ENCODE measurements at places on chromosomes 6 and 20.
A peak's percentile ranks its signal among the peaks of the same experiment; 100 is the strongest.

- peak; percentile 71 for DNase-seq
Observed at GRCh38 chr20:325889-326644, 715 bp downstream of the SOX12 start.

GRCh38 chr6:39446909-39447308, 124.4 kb upstream of the KCNK16 start:
- DNase-seq, result no peak

DNA sequence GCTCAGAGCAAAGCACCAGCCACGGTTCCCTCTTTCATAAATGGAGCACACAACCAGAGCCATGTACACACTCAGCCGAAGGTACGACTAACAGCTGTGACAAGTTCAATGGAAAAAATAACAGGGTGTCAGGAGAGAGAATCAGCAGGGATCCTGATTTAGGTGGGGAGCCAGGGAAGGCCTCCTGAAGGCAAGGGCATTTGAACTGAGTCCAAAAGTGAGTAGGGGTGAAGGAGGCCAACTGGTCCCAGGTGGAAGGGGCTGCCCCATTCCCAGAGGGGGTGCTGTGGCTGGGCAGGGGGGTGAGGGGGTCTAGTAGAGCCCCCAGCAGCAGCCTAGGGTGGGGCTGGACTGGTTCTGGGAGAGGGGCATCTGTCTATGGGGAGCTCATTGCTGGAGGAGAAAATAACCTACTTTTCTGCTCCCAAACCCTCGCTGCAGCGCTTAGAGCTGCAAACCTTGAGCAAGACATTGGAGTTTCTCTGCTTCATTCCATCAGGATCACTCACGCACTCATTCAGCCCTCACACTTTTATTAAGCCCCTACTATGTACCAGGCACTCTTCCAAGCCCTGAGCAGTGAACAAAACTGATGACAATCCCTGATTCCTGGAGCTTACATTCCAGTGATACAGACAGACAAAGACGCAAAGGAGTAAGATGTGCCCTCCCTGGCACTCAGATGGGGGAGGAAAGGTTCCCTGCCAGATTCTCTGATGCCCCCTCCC, 113.5 kb downstream of the TOX2 start:
- no peak for DNase-seq

DNA sequence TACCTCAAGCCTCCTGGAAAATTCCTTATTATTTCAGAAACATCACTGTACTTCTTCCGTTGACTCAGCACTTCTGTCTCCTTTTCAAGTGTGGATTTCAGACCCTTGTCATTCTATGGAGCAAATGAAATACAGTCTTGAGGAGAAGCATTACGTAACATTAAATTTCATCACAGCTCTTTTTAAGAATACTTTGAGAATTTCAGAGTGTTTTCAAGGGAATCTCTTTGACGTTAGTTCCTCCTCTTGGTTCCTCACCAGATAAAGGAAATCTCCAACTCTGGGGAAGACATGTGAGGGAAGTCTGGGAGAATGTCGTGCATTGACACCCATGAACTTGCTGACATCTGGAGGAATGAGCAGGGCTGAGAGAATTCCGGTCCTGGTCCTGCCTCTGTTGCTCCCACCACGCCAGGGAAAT, 32.3 kb downstream of the UST start:
- no peak for DNase-seq

- DNase-seq, result no peak
Observed at GRCh38 chr20:53707371-53708055, 113.9 kb upstream of the ZNF217 start.

- DNase-seq, result no peak
Observed at GRCh38 chr6:23339268-23339667, 769.9 kb downstream of the HDGFL1 start.

- DNase-seq, result no peak
Observed at GRCh38 chr20:49831770-49832631, 19.4 kb downstream of the SLC9A8 start.

GRCh38 chr20:3889489-3890397, 556 bp downstream of the PANK2 start:
- peak; percentile 80 for DNase-seq

DNA sequence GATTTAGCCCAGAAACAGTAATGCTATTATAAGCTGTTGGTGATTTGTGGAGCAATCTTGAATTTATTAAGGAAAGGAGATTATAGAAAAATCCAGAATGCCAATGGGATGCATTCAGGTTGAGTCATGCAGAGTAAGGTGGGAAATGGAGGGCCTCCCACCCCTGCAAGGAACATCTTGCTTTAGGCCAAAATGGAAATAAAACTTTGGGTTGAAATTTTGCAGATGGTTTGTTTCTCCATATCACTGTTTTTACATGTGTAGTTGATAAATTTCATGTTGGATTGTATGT, 152.4 kb downstream of the BCAS1 start:
- no peak for DNase-seq

DNA sequence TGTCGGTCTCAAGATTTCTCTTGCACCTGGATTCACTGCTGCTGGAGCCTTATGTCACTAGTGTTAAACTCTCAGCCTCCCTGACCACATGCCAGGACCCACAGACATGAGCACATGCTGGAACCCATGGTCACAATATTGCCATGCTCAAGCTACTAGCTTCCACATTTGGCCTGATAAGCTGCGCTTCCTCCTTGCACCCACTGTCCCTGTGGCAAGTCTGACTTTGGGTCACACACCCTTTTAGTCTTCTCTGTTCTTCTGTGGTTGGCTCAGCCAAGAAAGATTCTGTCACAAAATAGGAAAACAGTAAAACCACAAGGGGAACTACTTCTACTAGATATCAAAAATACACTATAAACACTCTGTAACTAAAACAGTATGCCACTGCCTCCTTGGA, 68.9 kb upstream of the HDAC2 start:
- no peak for DNase-seq

DNA sequence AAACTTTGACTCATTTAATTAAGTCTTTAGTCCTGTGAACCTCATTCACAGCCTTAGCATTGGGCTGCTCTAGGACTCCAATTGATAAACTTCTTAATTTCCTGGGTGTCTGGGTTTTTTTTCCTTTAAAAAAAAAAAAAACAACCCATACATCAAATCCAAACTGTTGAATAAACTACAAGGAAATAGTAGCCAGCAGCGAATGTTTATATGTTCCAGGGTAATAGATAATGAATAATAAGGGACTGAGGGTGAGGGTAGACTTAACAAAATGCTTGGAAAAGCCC, 563.5 kb upstream of the AGPAT4 start:
- DNase-seq, result no peak

DNA sequence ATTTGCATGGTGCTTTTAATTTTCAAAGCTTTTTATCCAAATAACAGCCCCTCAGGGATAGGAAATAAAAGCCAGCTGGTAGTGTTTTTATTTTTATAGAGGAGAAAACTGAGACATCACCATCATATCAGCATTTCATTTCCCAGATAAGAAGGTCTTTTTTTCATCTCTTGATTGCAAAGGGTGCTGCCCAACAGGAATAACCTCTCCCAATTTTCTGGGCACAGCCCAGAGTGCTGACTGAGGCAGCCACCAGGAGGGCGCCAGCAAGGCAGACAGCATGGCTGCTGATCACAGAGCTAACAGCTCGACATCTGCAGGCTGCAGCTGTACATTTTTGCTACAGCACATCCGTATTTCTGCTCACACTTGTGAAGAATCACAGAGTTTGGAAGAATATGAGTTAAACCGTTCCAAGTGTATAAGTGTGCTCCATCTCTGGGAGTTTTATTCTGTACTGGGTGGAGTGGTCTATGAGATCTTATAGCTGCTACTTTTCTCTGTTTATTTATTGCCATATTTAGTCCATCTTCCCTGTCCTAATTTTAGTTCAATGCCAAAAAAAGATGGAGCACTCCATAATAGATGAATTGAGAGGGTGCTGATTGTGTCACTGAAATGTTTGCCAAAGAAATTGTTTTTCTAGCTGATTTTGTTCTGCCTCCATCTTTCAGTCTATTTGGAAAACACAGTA, 85.5 kb upstream of the C20orf144 start:
- DNase-seq, result no peak

- DNase-seq, result no peak
Observed at GRCh38 chr6:113859349-113860180, 2.4 kb downstream of the MARCKS start.

DNA sequence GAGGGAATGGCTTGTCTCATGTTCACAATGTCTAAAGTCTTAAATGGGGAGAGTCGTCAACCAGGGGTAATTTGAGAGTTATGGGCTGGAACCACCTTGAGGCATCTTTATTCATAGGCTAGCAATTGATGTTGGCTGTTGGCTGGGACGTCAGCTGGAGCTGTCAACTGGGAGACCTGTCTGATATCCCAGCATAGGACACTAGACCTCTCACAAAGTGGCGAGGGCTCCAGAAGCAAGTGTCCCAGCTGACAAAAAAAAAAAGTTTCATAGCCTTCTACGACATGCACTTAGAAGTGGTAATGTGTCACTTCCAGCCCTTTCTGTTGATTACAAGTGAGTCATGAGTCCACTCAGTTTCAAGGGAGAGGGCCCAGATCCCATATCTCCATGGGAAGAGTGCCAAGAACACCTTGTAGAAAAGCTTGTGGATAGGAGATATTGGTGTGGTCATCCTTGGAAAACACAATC, 278.0 kb downstream of the ESR1 start:
- peak; percentile 4 for DNase-seq

GRCh38 chr6:161418463-161418945, 144.6 kb upstream of the AGPAT4 start:
- DNase-seq, result peak; percentile 50

DNA sequence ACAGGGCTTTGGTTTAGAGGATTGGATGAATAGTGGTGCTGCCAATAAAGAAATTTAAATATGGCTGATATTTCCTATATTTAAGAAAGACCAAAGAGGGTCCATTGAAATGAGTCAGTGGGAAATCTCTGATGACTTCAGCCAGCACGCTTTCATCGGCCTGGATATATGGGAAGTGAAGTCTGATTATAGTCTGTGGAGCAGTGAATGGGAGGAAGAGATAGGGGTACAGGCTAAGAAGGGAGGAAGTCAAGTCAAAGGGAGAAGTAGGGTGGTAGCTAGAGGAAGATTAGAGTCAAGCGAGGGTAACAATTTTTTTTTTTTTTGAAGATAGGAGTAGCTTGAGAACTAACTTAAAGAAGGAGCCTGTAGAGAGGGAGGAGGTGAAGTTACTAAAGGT, 22.7 kb downstream of the SLC16A10 start:
- no peak for DNase-seq

DNA sequence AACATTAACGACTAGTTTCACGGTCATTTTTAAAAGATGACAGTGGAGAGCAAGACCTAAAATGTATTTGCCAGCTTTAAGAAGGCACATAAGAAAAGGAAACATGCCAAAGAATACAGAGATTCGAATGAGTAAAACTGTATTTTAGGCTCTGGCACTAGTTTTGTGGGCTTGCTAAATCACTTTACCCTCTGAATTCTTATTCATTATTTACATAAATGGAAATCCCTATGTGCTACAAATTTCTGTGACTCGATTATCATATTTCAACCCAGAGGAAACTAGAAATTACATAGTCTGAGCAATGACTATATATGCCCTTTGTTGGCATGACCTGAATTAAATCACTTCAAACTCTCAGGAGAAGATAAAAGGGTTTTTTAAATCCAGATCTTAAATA, 441.7 kb upstream of the RNF217 start:
- no peak for DNase-seq

- DNase-seq, result peak; percentile 25
Observed at GRCh38 chr6:132816660-132817059, 2.3 kb downstream of the RPS12 start.

DNA sequence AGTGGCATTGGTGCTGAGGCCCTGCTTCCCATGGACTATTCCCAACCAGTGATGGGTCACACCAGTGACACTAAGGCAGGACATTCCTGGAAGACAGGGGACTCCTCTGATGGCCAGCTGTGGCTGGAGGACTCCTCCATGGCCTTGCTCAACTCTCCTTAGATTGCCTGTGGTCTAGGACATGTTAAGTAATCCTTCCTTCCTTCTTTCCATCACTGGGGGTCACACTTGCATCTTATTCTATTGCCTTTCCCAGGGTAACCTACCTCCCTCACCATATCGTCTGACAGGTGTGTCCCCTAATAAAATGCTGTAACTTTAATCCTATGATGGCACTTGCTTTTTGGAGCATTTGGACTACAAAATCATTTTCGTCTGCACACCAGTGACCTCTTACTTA, 24.5 kb upstream of the HLA-A start:
- DNase-seq, result peak; percentile 4

DNA sequence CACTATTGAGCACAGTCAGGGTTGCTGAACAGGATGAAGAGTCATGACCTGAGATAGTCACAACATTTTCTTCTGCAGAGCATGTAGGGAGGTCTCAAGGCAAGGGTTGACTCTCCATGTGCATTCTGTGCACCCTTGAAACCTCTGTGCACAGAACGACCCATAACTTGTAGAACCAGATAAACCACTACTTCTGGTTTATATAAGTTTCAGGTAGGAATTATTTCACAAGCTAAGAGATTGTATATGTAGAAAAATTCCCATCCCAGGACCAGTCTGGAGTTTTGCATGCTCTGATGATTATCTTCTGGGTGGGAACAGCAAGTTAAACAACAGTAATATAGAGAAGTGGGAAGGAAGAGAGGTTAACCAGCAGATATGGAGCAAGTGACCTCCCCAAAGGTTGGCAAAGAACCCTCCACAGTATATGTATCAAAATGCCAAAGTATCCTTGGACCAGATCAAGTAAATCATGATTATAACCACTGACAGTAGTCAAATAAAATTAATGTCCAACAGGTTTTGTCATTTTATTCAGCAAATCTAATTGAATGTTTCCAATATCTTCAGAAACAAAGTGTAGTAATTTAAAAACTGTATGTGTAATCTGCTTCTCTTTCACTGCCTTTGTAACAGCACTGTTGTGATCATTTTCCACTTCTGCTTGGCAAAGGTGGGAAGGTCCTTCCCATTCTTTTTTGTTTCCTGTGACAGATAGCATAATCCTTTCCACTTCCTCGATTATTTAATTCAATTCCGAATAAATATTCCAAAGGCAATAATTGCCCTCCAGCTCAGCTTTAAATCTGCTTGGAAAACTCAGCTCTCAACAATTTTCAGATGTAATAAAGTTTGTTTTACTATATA, 104.4 kb downstream of the SYNE1 start:
- DNase-seq, result no peak

GRCh38 chr20:25378884-25379733, 11.5 kb downstream of the ABHD12 start:
- DNase-seq, result no peak

DNA sequence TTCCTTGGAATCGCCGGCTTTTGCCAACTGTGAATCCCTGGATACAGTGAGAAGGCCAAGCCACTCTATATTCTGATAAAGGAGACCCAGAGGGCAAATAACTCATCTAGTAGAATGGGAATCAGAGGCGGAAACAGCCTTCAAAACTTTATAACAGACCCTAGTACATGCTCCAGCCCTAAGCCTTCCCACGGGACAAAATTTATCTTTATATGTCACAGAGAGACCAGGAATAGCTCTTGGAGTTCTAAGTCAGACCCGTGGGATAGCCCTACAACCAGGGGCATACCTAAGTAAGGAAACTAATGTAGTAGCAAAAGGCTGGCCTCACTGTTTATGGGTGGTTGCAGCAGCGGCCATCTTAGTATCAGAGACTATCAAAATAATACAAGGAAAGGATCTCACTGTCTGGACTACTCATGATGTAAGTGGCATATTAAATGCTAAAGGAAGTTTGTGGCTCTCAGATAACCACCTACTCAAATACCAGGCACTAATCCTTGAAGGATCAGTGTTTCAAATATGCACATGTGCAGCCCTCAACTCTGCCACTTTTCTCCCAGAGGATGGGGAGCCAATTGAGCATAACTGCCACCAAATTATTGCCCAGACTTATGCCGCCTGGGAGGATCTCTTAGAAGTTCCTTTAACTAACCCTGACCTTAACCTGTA, 29.5 kb downstream of the CEP85L start:
- DNase-seq, result no peak

- no peak for DNase-seq
Observed at GRCh38 chr6:30942338-30943060, 1.7 kb downstream of the MUCL3 start.
